Substantia nigra (tissue), 51 donors: ENCODE measurements at places on chromosomes 12 and 14.

- no peak for DNase-seq
Measured at GRCh38 chr14:71907793-71908515, 24.3 kb upstream of the RGS6 start.

- no peak for DNase-seq
Measured at GRCh38 chr12:120614848-120615247, 25.6 kb upstream of the CABP1 start.

DNA sequence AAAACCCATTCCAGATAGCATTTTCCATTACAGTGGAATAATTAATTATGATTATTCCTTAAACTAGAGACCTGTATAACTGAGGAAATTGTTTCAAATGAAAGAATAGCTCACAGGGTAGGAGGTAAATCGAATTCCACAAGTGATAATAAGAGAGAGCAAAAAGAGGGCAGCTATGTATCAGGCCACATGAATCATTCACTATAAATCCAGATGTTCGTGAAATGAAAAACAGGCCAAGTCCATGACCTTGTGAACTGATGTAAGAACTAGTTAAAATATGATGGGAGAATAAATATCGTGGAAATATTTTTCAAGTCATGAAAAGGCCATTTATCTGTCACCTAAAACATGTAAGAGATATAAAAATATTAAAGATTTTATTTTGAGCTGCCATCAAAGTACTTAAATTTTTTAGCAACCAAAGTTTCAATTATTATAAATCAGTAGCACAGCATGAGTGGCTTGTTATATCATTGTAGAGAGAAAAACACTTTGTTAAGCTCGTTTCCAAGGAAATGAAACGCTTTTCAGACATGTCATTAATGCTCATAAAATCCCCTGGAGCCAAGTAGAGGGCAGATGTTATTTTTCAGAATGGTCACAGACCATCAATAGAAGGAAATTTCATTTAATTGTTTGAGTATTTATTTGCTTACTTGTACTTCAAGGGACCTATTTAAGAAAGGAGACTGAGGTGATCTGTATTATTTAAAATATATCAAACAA lies 120.6 kb upstream of the CDKN3 start:
- no peak for DNase-seq

DNA sequence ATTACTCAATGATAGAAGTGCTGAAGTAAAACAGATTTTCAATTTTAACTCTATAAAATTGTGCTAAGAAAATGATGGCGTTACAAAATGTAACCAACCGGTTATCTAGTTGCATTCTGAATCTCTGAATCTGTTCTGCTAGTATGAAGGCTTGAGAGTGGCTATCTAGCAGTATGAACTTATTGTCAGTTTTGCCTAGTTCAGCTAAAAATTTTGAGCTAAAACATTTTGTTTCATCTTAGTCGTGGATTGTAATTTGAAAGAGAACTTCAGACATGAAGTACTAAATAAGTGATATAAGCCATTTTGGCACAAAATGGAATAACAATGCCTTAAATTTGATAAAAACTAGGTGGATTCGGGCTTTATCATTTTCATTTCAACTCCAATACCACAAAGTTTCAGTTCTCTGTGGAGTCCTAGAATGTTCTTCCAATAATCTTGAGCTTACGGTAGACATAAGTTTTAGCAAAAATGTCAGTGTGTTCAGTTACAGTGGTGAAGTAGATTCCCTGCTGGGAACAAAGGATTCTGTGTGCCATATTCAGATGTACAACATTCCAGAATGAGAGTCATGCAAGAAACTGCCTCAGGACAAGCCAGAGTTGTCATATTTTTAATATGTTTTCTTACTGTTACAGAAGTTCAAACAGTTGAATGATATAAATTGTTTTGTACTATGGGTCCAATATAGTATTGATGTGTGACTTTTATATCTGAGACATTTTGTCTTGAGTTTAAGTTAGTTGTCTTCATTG lies 28.1 kb downstream of the ATP6V1D start:
- no peak for DNase-seq

DNA sequence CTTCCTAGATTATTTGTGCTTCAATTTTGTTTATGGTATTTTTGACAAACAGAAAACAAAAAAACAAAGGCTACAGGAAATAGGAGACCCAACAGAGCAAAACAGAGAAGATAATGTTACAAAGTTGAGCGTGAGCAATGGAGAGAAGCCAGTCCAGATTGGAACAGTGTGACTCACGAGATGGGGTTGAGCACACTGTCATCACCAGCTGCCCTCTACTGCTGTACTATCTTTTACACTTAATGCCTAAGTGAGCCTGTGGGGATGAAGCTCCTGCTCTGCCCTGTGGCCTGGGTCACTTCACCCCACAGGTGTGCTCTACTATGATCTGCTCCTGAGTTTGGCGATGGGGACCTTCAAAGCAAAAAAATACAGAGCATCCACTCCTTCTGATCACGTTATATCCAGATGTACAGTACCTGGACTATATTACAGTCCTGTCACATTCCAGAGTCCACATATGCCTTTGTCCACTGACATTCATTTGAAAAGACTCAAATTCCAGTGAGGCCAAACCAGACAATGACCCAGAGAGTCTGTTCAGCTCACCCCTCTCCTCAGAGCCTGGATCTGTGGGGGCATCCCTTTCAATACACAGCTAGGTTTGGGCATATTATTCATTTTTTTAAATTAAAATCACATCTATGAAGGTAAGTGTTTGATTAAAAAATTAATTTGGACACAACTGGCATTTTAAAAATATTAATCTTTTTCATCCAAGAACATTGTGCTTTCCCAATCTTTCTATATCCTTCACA lies 4.4 kb downstream of the IPO8 start:
- no peak for DNase-seq
